Upper lobe of right lung (tissue), 1 donor: ENCODE measurements at places on chromosomes 4 and X. TPM values are rescaled to one million over a fixed set of nuclear protein-coding genes. Genes with fewer than 3 reads are reported as not detected.

- DNase-seq, result no peak
Observed at GRCh38 chr4:29588617-29589016, 1131.6 kb upstream of the PCDH7 start.

Gene FAM53A
- 2.8 TPM for total RNA-seq

- DNase-seq, result no peak
Observed at GRCh38 chr4:88276952-88277710, 7.2 kb downstream of the PPM1K start.

DNA sequence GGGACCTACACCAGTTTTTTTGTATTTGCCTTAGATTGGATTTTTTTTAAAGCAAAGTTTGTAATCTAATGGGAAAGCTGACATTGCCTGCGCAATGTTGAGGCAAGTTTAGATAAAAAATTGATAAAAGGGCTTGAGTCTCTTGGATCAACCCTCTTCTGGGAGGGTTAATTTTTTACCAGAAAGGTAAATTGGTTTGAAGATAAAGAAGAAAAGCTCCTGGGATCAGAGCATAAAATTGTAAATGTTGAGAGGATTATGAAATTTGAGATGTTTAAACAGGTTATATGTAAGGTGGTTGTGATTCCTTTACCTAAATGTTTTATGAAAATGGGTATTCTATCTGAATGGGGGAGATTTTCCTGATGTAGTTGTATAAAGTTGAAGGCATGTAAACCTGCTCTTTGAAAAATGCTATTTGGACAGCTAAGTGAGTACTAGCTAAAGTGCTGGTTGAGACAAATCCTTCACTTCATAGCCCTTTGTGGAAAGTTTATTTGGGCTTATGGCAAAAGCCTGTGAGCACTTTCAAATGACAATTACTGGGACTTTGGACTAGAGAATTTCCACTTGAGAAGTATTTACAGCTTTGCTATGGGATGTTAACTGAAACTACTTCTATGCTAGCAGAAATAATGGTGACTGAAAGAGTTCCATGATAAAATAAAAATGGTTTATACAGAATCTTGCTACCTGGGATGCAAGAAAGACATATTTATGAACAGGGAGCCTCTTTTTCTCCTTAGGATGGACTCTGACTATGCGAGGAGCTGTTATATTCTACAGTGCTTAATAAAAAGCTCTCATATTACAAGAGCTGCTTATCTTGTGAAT lies 56.2 kb downstream of the UGT2B10 start:
- no peak for DNase-seq

DNA sequence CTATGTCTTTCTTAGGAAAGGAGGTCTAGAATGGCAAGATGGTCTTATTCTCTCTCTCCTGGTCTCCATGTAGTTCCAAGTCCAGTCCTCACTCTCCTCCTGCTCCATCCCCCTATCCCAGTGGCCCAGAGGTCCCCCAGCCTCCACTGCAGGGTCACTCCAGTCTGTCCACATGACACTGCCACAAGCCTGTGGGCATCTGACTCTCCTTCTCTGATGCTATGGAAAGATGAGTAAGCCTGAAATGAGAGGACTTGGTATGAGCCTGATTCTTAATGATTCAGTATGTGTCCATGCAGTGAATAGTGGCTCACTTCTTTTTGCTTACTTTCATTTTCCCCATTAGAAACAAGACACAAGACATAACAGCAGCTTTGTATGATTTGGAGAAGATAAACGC lies 516.8 kb upstream of the ADGRL3 start:
- DNase-seq, result no peak

GRCh38 chr4:14309431-14309830 lies 681.9 kb upstream of the BOD1L1 start:
- DNase-seq, result no peak

- DNase-seq, result no peak
Observed at GRCh38 chr4:118866442-118866841, 22.2 kb upstream of the SYNPO2 start.
